Activated CD4-positive, alpha-beta T cell treated with anti-CD3 and anti-CD28 coated beads for 48 hours (primary cell): ENCODE measurements at places on chromosomes 13 and 19.

GRCh38 chr13:36432106-36432544 lies at the start of gene CCNA1:
TSS of gene CCNA1 (plus strand) at chr13:36432495. CDS start at chr13:36433057, 562 bp downstream.
- DNase-seq, result peak; percentile 27

DNA sequence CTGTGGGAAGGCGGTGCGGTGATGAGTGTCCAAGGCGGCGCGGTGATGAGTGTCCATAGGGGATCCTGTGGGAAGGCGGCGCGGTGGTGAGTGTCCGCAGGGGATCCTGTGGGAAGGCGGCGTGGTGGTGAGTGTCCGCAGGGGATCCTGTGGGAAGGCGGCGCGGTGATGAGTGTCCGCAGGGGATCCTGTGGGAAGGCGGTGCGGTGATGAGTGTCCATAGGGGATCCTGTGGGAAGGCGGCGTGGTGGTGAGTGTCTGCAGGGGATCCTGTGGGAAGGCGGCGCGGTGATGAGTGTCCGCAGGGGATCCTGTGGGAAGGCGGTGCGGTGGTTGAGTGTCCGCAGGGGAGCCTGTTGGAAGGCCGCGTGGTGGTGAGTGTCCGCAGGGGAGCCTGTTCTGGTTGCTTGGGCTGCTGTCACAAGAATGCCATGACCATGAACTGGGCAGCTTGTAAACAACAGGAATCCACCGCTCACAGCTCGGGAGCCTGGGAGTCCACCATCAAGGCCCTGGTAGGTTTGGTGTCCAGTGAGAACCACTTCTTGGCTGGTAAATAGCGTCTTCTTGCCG lies 21.4 kb downstream of the TFDP1 start:
- no peak for DNase-seq

GRCh38 chr19:38949580-38950367 lies 19.0 kb downstream of the MRPS12 start:
- DNase-seq, result peak; percentile 94

- DNase-seq, result peak; percentile 25
These were observed 1.2 kb upstream of the ZNF225 start for GRCh38 chr19:44111910-44112463.

DNA sequence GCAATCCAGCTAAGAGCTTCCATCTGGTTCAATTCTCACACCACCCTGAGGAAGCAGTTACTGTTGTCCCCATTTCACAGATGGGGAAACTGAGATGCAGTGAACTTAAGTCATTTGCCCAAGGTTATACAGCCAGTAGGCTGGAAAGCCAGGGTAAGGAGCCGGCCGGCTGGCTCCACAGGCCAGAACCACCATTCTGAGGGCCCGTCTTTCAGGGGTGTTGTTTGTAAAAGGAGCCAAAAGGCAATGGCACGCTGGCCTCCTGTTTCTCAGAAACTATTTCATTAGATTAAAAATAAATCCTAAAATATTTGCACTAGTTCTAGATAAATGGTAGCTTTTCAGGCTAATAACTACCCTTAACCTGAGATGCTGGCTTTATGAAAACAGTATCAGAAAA lies 114.9 kb downstream of the CRYL1 start:
- no peak for DNase-seq

- DNase-seq, result no peak
These were observed 27.6 kb downstream of the PIAS4 start for GRCh38 chr19:4035018-4035566.

- no peak for DNase-seq
These were observed 4.6 kb downstream of the PIK3R2 start for GRCh38 chr19:18157465-18158063.

- DNase-seq, result no peak
These were observed 2.0 kb downstream of the NACC1 start for GRCh38 chr19:13120031-13120430.

GRCh38 chr19:18946918-18947317 lies 5.9 kb upstream of the HOMER3 start:
- DNase-seq, result no peak

- DNase-seq, result no peak
These were observed 200.3 kb downstream of the LMO7 start for GRCh38 chr13:75836441-75836840.

GRCh38 chr19:35704218-35704617 lies at the start of gene ZBTB32:
TSS of gene ZBTB32 (plus strand) at chr19:35704558. CDS start at chr19:35714627, 10,069 bp downstream.
- DNase-seq, result peak; percentile 58

GRCh38 chr13:65808061-65808460 lies 1422.1 kb downstream of the PCDH9 start:
- no peak for DNase-seq

GRCh38 chr19:33612928-33613619 lies 8.7 kb upstream of the CHST8 start:
- DNase-seq, result no peak

GRCh38 chr19:51698296-51698695 lies 5.2 kb downstream of the SPACA6 start:
- no peak for DNase-seq

DNA sequence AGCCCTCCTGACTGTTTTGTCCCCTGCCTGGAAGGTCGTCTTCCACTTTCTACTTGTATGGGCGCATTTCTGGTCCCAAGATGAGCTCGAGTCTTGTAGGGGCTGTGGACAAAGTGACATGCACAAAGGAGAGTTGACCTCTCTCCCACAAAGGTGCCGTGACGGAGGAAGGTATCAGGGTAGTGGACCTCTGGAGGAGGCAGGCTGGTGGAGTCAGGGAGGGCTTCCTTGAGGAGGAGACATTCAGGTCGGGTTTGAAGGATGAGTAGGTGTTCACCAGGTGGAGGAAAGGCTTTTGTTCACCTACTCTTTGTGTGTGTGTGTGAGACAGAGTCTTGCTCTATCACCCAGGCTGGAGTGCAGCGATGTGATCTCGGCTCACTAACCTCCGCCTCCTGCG lies 1.7 kb downstream of the CYTH2 start:
- no peak for DNase-seq

DNA sequence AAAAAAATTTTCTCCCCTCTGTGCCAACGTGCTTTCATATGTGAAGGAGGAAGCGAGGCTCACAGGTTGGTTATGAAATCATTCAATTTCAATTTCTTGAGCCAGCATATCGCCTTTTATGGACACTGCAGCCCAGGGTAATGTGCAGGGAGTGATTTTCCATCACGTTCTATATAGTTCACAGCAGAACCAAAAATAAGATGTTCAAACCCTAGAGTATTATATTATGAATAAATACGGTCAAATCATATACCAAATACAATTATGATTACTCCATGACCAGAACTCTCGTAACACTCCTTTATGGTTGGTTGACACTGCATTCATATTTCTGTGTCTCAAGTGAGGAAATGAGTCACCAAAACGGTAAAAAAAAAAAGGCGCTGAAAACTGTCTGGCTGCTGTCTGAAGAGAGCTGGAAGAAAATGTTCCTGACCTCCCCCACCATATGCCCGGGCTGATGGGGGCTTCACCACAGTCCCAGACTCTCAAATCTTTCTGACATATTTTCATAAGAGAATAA lies 75.8 kb upstream of the UBAC2 start:
- peak; percentile 18 for DNase-seq

DNA sequence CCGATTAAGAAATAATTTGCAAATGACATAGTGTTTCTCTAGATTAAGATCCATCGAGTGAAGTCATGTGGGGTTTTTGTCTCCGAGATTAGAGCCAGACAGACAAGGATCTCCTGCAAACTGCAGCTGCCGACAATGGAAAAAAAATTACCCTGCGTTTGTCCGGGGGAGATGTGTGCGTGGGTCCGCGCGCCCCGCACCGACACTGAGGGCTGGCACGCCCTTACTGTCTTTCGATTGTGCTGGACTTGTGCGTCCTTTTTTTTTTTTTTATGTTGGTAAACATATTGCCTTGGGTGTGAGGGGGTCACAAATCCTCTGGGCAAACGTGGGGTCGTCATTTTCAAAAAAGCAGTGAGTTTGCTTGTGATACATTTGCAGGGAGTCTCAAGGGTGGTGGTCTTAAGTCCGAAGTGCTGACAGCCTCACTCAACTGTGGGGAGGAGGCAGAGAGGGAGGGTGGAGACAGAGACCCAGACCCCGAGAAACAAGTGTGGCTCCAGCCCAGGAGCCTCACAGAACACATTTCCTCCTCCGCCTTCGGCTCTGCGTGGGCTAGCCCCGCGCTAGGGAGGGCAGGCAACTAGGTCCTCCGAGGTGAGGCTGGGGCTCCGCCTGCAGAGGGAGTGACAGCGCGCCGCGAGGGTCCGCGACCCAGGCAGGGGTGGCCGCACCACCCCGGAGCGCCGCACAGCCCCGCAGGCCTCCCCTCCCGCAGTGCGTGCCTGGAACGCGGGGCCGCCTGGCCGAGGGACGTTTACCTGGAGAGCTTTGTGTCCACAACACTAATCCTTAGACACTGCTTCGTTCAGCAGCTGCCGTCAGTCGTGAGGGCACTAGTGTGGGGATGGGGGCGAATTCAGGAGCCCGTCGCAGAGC lies 11.7 kb upstream of the SOX1 start:
- DNase-seq, result no peak

DNA sequence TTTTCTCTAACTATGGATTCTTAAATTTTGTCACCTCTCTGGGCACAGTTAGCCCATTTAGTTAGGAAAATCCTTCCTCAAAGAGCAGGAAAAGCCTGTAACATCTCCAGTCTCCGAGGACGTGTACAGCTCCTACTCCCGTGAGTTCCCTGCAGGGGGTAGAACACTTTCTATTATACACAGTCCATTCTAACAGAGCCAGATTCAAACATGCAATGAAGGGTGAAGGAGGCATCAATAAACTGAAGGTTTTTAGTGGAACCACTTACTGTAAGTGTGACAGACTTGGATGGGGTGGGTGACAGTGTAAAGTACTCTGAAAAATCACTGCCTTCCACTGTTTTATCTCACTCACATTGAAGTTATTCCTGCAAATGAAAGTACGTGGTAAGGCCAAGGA lies 204.7 kb upstream of the DACH1 start:
- no peak for DNase-seq

- no peak for DNase-seq
These were observed 1338.1 kb upstream of the SLC10A2 start for GRCh38 chr13:104404325-104404724.

GRCh38 chr13:49635599-49636433 lies 7.5 kb downstream of the ARL11 start:
- DNase-seq, result peak; percentile 26

DNA sequence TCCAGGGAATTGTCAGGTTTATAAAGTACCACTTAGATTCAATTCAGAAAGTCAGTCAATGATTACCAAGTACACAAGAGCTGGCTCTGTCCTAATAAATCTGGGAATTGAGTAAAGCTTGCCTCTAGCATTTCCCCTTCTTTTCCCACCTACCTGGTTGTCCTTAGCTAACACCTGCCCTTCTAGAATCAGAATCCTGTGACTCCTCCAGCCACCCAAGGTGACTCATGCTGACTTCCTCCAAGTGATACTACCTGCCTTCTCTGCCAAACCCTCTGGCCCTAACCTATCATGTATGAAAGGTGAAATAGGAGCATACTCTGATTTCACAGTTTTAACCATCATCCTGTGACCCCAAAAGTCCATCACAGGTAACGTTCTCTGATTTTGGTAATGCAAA lies 151.2 kb downstream of the DIAPH3 start:
- DNase-seq, result no peak

DNA sequence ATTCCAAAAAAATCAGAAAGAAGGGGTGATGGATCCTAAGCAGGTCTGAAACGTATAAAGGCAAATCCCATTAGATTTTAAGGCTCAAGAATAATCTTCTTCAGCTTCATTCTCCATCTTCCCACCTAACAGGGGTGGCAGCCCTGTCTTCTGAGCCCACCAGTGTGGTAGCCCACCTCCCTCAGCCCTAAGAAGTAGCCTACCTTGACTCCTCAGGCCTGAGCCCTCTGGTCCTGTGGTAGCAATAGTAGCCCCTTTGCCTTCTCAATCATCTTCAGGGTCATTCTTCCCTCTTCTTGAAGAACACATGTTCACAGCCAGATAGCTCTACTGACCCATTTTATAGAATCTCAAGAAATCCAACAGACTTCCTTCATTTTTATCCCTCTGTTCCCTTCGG lies 33.7 kb downstream of the N4BP2L2 start:
- DNase-seq, result no peak

GRCh38 chr13:86476656-86477055 lies 677.4 kb upstream of the SLITRK6 start:
- DNase-seq, result no peak

GRCh38 chr13:108527844-108528243 lies 101.6 kb upstream of the MYO16 start:
- no peak for DNase-seq

DNA sequence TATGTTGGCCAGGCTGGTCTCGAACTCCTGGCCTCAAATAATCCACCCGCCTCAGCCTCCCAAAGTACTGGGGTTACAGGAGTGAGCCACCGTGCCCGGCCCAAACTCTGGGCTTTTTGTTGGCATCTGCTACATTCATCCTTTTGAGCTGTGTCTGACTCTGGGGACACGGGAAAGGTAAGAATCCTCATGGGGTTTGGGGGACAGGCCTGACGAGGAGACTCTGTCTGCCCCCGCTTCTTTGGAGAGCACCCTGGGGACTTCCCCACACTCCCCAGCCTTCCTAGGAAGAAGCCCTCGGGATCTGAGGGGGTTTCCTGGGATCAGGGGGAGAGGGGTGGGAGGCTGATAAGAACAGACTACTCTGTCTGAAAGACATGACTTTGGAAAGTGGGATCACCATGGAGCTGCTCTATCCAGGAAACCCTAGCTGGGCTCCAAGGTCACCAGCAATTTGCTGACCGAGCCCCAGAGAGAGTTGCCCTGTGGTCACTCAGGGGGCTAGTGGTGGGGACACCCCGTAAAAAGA lies 8.1 kb upstream of the FCER2 start:
- no peak for DNase-seq

DNA sequence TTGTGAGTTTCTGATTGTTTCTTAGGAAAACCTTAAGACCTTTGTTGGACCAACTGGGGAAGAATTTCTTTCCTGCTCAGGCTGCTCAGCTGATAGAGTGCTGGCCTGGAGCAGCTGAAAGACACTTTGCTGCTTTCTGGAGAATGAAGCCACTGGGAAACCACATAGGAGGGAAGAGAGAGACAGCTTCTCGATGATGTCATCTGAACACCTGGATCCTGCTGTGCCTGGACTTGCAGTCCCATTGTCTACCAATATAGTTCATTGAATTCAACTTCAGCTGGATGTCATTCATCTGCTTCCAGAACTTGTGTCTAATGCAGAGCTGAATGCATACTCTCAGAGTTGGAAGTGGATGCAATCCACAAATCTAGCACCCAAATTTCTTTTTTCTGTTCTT lies 34.3 kb upstream of the TSHZ3 start:
- no peak for DNase-seq

- peak; percentile 66 for DNase-seq
These were observed 40.8 kb downstream of the IER2 start for GRCh38 chr19:13190781-13191540.

DNA sequence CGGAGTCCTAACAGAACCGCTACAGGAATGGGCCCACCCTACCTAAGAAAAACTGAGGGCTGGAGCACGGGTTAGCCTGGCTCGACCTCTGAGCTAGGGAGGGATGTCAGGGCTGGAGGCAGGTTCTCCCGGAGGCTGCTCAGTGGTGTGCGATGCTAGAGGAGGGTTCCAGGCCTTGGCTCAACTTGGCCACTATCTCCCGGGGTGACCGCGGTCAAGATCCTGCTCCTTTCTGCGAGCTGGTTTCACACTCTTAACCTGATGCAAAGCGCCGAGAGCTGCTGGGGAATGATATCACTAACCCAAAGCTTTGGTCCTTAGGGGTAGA lies 301 bp downstream of the POP4 start:
- DNase-seq, result no peak

- no peak for DNase-seq
These were observed 332.6 kb downstream of the SLITRK1 start for GRCh38 chr13:83549671-83550070.
